ENCODE measurements at places on chromosomes 4 and X.

DNA sequence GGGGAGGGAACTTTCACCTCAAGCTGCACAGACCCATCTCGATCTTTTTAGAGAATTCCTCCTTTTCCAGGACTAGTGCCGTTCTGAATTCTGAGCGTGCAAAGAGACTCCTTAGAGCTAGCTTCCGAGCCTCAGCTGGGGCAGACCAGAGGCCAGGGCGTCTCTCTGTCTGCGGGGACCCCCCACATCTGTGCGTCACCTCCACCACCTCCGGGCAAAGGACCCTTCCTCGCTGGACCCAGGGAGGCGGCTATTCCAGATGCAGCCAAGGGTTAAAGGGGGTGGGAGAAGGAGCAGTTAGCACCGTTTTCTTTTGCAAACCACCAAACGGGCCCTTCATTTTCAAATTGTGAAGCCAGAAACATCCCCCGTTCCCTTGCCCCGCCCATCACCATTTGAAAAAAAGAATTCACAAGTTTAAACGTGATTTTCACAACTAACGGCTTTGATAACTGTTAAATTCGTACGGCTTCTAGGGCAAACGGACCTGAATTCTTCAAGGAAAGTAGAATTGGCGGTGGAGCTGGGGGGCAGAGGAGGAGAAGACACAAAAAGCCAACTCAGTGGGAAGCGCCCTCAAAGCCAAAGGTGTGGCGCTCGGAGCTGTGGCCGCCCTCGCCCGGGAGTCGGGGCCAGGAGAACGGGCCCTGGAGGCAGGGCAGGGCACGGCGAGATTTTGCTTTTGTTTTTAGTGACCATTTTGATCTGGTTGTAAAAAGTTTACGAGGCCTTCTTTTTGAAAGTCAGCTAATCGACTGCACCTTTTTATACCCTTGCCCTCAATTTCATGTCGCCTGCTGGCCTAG is 3.3 kb upstream of the PDGFRA start:
- DNase-seq, result no peak

DNA sequence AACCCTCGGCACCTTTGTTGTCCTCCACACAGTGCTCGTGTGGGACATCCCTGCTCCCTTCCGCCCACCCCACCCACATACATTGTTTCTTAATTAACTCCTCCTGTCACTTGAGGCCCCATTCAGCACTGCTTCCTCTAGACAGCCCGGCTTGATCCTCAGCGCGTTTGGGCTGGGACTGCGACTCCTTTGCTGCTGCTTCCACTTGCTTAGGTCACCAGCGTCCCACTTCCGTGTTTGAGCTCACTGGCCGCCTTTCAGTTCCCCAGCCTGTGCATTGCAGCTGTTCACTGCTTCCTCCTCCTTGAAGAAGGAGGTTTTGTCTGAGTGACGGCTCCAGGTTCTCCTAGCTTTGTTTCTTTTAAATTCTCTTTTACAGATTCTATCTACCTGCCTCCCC is 16.1 kb downstream of the RNF4 start:
- peak; percentile 86 for DNase-seq

DNA sequence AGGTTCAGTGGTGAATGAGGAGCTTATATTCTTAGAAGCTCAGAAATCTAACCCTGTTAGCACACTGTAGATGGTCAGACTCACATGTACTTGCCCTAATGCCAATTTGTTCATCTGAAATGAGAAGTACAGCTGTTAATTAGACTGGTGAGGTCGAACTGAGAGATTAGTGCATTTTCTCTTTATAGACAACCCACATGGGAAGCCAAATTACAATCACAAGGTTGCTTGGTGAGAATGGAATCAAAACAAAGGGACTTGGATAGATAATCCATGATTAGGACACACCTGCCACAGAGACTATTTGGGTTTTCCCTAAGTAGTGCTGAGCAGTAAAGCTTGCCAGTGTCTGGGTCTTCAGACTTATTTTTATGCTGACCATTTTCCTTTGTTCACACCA is 88.3 kb downstream of the POLA1 start:
- no peak for DNase-seq

DNA sequence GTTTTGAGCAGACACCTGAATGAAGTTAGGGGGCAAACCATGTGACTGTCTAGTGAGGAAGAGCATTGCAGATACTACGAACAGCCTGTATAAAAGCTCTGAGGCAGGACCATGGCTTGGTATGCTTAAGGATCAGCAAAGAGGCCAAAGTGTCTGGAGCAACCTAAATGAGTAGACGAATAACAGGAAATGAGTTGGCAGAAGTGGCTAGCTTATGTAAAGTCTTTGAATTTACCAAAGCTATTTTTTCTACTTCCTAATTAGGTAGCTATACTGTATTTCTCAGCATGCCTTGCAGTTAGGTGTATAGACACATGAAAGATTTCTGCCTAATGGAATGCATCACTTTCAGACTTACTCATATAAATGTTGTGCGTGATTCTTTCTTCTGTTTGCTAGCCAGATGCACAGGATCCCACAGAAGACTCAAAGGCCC is 9.3 kb upstream of the GPRIN3 start:
- DNase-seq, result no peak

DNA sequence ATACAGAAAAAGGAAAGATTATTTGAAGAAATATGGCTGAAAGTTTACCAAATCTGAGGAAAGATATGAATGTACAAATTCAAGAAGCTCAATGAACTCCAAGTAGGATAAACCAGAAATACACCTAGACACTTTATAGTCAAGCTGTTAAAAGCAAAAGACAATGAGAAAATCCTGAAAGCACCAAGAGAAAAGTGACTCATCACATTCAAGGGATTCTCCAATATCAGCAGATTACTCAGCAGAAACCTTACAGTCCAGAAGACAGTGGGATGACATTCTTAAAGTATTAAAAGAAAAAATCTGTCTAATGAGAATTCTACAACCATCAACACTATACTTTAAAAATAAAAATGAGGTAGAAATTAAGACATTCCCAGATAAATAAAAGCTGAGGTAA is 223.8 kb upstream of the ZCCHC13 start:
- no peak for DNase-seq

GRCh38 chrX:122584981-122585380 is 599.1 kb upstream of the GRIA3 start:
- DNase-seq, result no peak

DNA sequence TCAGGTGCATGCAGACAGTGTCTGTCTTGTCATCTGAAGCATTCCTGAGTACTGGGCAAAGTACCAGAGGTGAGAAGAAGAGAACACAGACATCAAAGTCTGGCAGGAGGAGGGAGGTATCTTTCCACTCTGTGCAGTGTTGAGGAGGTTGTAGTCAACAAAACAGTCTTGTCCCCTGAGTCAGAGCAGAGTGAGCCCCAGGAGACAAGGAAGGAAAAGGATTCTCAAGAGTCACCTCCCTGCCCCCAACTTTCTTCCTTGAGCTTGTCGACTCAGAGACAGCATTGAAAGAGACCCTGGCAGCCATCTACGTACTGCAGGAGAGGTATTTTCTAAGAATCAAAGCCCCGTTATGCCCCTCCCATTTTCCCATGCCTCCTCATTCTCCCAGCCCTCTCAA is 4.4 kb upstream of the SRPX start:
- DNase-seq, result no peak

DNA sequence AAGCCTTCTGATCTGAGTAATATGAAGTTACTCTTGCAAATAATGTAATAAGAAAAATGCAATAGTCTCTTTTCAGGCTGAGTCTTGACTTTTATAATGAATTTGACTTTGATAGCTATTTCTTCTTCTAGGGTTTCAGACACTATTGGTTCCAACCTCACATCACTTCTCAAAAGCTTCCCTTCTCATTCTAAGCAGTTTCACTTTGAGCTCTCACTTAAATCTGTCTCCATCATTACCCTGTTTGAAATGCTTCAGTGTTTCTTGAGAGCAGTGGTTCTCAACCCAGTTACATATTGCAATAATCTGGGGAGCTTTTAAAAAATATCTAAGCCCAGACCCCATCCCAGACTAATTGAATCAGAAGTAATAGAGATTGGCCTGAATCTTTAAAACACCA is 40.5 kb upstream of the BMP2K start:
- no peak for DNase-seq

DNA sequence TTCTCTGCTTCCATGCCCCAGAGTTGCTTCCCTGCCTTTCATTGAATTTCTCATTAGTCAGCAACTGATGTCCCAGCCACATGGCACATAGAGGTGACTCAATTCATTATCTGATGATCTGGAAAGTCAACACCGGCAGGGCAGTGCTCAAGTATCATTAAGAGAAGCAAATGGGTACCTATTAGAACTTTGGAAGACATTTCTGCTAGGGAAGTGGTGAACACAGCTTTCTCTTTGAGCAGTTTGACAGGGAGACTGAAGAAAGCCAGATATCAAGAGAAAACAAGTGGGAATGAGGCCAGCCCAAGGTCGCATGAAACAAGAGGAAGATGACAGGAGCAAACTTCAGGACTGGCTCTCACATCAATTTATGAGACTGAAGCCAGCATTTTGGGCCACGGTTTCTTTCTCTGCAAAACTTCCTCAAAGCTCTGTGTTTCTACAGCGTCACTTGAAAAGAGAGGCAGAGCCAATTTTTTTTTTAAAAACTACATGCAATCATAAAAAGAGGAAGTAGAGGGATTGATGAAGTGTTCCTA is 108.3 kb upstream of the RPS6KA3 start:
- DNase-seq, result peak; percentile 9

All from stimulated activated naive B cell treated with anti-CD40 and anti-IgM and Interleukin-4, amounts not matched to agents 10 μg/mL and 1 μg/mL and 100 μg/mL, for 72 hours (primary cell).